Right hindlimb (tissue), 1 donor: ENCODE measurements at places on chromosomes 4 and X.

- no peak for DNase-seq
Observed at GRCh38 chr4:161714022-161714751, 449.6 kb downstream of the FSTL5 start.

DNA sequence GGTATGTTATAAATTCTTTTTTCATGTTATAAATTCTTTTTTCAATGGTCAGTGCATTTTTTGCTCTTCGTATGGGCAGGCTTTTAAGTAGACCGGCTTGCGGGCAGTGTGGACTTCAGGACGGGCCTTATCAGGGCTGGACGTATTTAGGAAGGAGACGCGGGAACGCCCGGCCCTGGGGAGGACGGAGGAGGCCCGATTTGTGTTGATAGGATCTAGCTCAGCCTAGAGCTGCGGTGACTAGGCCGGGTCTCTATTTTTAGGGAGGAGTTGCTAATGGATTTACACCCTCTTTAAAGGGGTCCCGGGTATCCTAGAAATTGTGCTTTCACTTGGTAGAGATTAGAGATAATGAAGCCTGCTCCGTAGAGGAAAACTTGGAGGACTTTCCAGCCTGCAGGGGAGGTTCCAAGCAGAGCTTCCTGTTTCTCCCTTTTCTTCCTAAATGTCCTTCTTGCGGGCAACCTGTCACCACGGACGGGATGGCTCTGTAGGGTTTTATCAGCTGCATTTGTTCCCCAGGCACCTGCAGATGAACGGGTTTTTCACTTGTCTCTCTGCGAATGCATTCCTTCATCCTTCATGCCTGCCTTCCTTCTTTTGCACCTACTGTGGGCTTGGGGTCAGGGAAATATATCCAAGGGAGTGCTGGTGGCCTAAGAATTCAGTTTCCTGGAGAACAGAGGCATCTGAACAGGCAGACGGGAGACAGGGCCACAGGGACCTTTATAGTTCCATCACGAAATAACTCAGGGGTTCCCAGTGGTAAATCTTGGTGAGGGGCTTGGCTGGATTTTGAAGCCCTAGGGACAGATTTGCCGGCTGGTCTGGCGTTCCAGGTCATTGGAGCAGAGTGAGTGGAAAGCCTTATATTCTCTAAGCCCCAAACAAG is 1.4 kb downstream of the CD99 start:
- DNase-seq, result peak; percentile 42

DNA sequence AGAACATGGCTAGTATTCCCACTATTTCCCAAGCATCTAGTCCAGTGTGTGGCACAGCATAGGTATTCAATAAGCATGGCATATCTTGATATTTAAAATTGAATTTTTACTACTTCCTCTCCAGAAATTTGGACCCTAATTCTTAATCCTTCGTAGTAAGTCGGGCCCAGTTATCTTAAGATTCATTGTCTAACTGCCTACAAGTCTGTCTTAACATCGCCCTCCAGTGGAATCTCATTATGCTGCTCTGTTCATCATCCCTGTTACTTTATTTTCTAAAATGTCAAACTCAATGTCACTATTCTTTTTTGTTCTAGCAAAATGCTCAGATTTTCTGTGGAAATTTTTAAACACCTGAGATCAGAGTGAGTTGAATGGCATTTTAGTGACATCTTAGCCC is 606.2 kb downstream of the KLHL13 start:
- no peak for DNase-seq

- no peak for DNase-seq
Observed at GRCh38 chr4:182252220-182252619, 9.0 kb downstream of the TENM3 start.

DNA sequence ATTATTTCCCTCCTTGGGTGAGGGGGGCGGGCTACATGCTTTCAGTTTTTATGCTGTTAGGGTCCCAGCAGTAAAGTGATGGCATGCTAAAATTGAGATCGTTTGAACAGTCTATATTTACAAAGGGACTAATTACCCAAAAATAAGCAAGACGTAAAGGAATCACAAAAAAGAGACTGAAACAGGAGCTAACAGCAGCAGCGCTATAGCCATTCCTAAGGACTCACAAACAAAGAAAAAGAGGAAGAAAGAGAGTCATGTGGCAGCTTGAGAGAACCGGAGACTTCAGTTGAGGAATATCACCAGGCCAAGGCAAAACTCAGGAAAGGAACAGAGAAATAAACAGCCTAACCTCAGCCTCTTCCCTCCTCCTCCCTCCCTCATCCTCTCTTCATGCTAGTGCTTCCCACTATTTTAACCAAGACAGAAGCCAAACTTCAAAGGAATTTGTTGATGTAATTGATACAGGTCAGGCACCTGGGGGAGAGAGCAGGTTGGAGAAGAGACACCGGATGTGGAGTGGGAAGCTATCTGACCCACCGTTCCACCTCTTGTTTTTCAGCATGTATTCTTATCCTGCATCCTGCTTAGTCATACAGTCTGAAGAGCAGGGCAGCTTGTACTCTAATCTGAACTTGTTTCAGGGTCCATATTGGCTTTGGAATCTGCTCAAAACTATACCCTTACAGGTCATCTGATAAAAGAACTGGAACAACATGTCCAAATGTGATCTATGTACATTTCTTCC is 383.7 kb downstream of the NAF1 start:
- DNase-seq, result no peak

GRCh38 chr4:73668782-73669201 is 48.6 kb upstream of the RASSF6 start:
- no peak for DNase-seq

DNA sequence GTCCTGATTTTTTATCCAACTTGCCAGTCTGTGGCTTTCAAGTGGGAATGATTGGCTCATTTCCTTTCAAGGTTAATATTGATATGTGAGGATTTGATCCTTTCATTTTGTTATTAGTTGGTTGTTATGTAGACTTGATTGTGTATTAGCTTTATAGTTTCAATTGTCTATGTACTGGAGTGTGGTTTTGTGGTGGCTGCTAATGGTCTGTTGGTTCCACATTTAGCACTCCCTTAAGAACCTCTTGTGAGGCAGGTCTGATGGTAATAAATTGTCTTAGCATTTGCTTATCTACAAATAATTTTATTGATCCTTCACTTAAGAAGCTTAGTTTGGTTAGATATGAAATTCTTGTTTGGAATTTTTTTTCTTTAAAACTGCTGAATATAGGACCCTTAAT is 190.6 kb downstream of the CPXCR1 start:
- no peak for DNase-seq

DNA sequence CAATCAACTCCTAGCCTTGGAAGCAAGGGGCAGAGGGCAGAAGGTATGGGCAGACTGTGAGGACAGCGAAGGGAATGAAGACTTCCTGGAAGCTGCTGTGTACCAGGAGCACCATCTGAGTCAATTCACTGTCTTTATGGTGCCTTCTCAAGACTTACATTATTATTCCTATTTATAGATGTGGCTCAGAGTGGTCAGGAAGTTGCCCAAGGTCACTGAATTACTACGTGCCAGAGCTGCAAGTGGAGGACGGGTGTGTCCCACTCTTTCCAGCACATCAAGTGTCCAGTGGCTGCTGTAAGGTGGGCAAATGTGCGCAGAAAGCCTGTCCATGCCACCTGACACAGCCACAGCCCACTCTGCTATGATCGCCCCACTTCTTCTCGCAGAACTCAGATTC is 32.0 kb downstream of the SMPX start:
- no peak for DNase-seq

DNA sequence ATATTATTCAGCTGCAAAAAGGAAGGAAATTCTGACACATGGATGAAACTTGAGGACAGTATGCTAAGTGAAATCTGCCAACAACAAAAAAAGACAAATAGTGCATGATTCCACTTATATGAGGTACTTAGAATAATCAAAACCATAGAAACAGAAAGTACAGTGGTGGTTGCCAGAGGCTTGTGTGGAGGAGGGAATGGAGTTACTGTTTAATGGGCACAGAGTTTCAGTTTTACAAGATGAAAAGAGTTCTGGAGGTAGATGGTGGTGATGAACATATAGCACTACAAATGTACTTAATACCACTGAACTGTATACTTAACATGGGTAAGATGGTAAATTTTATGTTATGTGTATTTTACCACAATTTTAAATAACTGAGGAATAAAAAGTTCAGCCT is 212.0 kb upstream of the KLF3 start:
- DNase-seq, result no peak

GRCh38 chr4:40808926-40809457 is 59.2 kb downstream of the NSUN7 start:
- no peak for DNase-seq

DNA sequence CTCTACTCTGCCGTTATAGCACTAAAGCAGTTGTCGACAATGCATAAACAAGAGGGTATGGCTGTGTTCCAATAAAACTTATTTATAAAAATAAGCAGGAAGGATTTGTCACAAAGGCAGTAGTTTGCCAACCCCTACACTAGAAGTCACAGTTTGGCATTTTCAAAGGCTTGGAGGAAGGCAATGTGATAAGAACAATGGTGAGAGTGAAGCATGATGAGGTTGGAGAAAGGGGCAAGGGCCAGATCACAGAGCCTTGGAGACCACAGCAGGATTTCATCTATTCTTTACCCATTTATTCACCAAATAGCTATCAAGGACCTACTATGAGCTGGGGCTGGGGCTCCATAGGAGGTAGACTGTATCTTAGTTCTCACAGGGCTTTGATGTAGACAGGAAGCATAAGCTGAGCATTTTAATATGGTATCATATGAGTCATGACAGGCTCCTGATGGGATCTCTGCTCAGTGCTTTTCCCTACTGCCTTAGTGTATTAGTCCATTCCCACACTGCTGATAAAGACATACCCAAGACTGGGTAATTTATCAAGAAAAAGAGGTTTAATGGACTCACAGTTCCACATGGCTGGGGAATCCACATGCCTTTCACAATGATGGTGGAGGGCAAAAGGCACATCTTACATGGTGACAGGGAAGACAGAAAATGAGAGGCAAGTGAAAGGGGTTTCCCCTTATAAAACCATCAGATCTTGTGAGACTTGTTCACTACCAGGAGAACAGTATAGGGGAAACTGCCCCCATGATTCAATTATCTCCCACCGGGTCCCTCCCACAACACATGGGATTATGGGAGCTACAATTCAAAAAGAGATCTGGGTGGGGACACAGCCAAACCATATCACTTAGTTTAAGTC is 58.9 kb downstream of the PPM1K start:
- no peak for DNase-seq

DNA sequence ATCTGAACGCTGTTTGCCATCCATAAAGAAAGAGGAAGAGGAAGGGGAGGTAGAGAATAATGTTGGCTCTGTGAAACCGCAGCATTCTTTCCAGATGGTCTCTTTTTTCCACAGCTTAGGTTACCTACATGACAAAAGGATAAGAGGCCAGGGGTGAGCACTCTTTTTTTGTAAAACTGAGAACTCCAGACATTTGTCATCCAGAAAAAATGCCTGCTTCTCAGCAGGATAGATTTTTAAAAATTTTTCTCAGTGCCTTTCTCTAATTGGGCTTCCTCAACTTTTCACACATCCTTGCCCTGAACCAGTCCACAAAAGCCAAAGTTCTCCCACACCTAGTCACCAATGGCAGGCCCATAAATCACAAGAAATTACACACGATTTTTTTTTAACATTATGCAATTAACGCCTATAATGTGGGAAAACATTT is 158.1 kb upstream of the TENM3 start:
- DNase-seq, result no peak

DNA sequence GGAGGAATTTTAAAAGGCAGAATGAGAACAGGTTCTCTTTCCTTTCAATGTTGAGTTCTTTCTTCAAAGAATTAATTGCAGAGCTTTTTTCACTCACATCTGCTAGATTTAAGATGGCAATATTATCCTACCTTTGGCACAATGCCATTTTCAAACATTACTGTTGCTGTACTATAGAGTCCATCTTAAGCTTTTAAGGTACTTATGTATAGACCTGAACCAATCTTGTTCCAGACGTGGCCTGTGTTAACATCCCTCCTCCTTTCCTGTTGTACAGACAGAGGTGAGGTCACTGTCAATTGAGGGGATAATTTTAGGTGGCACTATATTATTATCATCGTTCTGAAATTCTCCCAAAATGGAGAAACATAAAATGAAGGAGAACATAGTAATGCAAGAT is 53.0 kb upstream of the MYOZ2 start:
- DNase-seq, result no peak

GRCh38 chr4:185357733-185358440 is 37.8 kb downstream of the LRP2BP start:
- no peak for DNase-seq

GRCh38 chrX:155923200-155923599 is 42.1 kb downstream of the VAMP7 start:
- no peak for DNase-seq

GRCh38 chrX:1932231-1932630 is 317.4 kb downstream of the ASMT start:
- DNase-seq, result no peak

DNA sequence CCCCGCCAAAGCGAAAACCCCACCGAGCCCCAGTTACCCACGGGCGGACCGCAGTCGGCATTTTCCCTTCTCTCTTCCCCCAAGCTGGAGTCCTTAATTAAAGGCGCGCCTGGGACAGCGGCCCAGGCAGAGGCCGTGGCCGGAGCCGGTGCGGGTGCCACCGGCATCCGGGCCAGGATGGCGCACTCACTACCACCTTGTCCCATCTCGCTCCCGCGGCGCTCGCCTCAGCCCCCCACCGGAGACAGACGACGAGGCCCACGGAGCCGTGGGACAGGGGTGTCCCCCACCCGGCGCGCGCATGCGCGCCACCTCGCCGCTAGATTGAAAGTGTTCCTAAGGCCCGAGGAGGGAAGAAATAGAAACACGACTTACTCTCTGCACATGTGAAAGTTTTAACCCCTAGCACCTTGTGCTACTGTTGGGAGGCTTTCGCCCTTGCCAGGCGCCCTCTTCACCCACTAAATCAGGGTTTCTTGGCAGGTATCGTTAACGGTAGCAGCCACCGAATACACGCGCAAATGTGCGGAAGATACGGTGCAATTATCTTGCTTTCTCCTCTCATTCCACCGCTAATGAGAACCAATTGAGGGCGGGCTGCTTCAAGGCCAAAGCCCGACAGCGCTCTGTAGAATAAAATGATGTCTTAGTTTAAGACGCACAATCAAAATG is 64.3 kb upstream of the CCDC160 start:
- DNase-seq, result peak; percentile 28

DNA sequence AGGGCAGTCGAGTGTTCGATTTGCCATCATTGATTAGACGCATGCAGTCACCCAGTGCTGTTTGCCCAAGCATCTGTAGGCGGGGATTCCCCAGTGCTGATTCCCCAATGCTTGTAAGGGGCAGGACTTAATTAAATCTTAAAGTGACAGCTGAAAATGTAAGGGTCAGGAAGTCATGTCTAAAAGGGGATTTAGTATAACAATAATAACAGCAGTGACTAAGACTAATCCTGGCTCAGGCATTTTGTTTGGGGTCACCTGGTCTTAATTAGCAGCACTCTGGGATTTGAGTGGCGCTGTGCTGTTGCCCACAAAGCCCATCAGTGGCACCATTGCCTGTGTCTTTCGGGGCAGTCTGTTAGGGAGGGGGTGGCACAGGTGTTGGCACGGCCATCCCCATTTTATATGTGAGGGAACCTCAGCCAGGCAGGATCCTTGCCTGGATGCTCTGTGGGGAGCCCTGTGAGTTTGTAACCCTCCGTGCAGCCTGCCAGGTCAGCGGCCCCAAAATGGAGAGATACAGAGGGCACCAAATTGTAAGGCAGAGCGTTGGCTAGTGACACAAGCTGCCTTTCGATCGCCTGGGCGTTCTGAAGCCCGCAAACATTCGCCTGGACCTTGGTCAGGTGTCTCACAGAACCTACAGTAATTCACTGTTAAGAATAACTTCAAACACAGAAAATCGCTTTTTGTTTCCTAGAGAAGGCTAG is 146.7 kb downstream of the TBL1X start:
- DNase-seq, result no peak
